ENCODE measurements at places on chromosomes 7 and 10.

- no peak for DNase-seq
Measured at GRCh38 chr7:48741545-48741944, 182.8 kb upstream of the CDC14C start.

GRCh38 chr7:4261601-4261960, 420.5 kb upstream of the FOXK1 start:
- no peak for DNase-seq

GRCh38 chr7:85806321-85806720, 619.5 kb upstream of the SEMA3D start:
- no peak for DNase-seq

- peak; percentile 45 for DNase-seq
Measured at GRCh38 chr7:39453743-39454355, 112.4 kb upstream of the YAE1 start.

DNA sequence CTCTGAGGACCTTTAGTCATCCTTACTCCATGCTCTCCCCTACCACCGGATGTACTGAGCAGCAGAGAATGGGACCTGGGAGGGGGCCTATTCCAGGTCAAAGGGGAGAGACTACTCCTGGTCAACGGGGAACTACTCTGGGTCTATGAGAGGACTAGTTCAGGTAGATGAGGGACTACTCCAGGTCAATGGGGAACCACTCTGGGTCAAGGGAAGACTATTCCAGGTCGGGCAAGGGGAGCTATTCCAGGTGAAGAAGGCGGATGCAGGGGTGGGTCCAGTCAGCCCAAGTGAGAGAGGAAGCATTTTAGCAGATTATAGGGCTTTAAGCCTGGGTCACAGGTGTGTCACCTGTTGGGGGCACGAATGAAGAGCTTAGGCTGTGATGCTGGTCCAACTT, 35.4 kb downstream of the CCM2 start:
- DNase-seq = no peak

DNA sequence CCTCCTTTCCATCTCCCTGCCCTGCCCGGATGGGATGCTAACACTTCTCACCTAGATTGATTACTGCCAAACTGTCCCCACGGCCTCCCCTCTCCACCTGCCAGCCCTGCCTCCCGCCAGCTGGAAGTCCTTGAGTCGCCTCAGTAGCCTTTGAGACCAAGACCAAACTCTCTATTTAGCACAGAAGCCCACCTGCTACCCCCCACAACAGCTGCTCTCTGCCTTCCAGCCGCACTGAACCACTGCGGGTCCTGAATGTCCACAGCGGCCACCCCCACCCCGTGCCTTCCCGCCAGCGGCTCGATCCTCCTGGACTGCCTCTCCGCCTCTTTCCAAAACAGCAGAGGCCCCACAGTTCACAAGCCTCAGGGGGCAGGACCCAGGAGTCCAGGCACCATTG, 39.0 kb downstream of the FKBP6 start:
- DNase-seq = no peak

DNA sequence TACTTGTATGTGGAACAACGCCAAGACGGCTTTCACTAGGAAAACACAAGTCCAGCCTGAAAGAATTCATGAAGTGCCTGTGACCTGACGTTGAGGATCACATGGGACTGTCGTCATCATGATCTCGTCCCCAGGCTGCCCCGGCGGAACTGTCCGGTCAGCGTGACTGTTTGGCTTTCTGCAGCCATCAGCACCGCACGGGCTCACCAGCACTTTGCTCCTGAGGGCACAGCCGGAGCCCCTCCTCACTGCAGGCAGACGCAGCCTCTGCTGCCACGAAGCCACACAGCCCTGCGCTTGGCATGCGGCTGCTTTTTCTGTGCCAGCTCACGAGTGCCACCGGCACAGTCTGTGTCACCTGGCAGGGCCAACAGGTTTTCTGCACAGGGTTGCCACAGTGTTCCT, 9.4 kb upstream of the GET4 start:
- no peak for DNase-seq

- no peak for DNase-seq
Measured at GRCh38 chr10:17216901-17217395, 11.1 kb upstream of the VIM start.

DNA sequence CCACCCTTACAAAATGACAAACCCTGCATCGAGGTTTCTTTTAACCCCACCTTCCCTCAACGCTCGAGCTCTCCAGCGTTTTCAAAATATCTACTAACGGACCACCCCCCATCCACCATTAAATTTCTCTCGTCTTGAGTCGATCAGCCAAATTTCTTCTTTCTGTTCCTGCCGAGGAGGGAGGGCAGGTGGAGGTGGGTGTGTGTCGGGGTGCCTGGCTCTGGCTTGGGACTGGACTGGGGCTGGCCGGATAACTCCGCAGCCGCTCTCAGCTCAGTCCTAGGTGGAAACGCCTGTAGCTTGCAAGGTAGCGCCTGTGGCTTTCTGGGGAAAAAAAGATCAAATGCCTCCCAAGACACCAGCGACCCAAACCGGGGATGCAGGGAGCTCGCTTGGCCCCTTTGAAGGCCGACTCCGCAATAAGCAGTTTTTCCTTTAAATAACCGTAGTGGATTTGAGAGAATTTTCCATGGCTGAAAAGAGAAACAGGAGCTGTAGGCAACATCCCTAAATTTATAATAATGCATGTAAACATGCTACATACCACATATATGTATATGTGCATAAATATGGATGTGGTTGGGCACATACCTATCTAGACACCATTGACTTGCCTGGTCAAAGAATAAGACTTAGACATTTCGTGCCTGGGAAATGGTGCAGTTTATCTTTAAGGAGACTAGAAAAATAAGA, 1.9 kb upstream of the TMEM178B start:
- DNase-seq = no peak

DNA sequence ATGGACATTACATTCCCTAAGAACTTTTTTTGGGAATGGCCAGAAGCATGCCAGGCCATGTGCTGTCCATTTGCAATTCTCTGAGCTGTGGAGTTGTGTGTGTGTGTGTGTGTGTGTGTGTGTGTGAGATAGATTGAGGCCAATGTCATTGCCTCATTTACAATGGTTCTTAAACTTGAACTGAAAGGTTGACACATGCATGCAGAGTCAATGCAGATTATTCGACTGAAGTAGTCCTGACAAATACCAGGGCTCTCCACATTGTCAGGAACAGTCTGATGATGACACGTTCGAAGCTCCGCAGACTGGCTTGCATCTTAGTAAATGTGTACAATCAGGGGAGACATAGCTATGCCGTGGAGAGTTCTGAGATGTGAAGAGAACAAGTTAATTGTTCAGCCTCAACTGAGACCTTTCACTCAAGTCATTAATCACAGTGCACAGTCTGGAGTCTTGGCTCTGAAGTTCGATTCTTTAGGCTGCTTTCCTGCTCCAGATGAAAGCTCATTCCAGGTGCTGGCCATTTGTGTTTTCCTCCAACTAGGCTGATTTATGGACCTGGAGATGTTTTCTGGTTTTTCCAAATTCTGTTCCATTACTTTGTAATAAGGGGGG, 921.9 kb downstream of the LRMDA start:
- no peak for DNase-seq

DNA sequence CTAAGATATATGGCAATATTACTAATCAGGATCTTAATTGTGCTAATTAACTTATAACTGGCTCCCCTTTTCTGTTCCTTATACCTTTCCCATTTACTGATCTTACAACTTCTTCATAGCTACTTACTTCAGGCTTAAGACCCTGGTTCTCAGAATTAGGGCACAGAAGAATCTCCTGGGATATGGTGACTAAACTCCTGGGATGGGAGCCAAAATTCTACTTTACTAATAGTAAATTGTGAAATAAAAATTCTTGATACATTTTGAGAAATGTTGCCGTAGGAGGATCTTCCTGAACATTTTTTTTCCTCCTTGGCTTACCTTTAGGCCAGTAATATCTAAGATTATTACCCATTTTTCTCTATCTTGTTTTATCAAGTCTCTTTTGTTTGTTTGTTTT, 309.5 kb downstream of the ATRNL1 start:
- no peak for DNase-seq

DNA sequence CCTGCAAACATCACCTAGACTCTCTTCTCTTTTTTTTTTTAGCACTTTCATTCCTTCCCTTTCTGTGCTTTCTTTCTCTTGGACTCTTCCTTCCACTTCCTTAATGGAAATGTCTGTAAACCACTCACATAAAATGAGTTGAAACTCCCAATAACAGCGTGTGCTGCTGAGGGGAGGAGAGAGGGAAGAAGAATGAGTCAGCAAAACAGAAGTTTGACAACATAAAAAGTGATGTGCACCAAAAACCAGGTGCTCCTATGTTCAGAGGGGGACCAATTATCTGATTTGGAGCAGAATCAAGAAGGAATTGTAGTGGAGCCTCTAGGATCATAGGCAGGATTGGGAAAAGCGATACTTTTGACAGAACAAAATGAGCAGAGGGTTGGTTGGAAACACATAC, 712.1 kb upstream of the IGFBP3 start:
- no peak for DNase-seq

DNA sequence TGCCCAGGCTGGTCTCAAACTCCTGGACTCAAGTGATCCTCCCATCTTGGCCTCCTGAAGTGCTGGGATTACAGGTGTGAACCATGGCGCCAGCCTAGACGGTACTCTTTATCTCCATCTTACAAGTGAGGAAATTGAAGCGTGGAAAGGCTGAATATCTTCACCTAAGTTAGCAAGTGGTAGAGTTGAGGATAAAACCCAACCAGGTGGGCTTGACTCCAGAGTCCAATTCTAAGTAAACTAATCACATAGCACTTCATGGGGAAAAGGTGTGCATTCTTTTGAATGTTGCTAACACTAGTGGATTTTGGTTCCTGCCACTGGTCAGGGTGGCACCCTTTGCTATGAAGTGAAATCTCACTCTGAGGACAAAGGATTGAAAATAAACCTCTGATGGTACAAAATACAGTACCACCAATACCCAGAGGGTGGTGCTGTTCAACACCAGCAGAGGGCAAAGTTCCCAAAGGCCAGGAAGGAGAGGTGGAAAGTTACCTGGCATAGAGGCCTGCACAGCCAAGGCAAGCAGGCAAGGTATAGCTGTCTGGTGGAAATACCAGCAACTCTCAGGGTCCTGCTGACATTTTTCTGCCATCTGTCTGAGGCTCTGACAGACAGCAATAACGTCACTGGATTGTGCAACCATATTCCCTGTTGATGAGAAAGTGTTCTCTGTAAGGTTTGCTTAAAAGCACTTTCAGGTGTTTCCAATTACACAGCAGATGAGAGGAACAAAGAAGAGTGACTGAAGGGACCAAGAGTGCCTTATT, 17.6 kb downstream of the ZDHHC16 start:
- peak; percentile 51 for DNase-seq

DNA sequence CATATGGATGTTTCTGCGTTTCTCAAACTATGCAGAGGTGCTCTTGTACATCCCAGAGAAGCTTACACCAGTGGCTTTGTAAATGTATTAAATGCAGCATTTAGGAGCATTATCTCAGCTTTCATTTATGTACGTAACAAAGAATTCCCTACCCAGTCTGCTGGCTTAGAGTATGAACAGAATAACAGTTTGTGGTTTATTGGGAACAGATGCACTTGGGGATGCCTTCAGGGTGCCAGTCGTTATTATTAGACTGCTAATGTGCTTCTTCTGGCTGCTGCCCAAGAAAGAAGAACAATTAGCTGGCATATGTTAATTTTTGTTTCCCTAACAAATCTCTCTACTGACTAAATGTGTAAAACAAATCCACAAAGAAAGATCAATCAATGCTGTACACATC, 241.9 kb downstream of the FOXP2 start:
- no peak for DNase-seq

- DNase-seq = peak; percentile 36
Measured at GRCh38 chr10:102796407-102797176, 40.6 kb downstream of the CYP17A1 start.

GRCh38 chr7:121187222-121187621, 141.6 kb upstream of the WNT16 start:
- DNase-seq = no peak

- no peak for DNase-seq
Measured at GRCh38 chr7:95693551-95694333, 78.6 kb upstream of the DYNC1I1 start.

GRCh38 chr7:96178581-96178980, 143.3 kb downstream of the SLC25A13 start:
- no peak for DNase-seq

DNA sequence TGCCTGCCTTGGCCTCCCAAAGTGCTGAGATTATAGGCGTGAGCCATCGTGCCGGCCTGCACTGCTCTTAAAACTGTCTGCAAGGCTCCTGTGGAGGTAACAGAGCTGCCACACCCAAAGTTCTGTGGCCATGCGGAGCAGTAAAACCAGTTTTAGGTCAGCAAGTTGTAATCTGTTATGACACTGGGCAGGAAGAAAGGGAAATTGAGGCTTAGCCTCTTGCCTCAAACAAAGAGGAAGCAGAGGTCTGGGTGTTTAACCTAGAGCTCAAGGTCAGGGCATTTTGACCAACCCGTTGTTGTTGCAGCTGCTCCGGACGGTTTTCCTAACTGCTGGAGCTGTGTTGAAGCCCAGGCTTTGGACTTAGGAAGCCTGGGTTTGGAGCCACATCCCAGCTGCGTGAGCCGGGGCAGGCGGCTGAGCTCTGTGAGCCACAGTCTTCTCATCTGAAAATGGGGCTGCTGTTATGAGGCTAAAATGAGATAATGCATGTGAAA, 7.4 kb upstream of the RRP12 start:
- no peak for DNase-seq

GRCh38 chr7:25786936-25787335, 365.1 kb upstream of the NFE2L3 start:
- DNase-seq = no peak

DNA sequence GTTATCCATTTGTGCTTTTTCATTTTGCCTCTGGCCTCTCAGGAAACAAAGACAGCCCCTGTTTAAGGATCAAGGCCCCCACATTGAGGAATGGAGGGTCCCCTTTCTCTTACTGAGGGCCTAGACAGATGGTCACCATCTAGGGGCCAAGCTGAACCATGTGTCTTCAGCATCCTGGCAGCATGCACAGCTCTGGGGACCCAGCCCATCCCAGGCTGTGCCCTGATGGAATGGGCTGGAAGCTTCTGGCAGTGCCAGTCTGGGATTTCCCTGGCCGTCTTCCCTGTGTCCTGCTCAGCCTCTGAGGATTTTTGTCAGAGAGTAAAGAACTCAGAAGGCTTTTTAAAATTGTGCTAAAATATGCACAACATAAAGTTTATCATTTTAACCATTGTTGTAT, 116.8 kb downstream of the ITIH5 start:
- no peak for DNase-seq

DNA sequence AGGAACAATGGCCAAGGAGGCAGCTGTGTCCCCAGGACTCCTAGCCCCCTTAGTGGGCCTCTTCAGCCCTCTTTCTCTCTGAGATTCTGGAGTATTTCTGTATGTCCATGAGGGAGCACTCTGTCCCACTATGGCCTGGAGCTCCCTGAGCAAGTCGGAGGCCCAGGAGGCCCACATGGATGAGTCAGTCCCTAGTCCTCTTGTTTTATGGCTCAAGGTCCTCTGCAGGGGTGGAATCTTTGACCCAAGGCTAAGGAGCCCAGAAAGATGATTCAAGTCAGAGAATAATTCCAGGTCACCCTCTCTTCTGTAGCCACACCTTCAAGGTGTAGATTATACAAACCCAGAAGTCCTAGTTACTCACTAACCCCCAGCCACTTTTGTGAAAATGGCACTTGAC, 125.6 kb downstream of the PLXNA4 start:
- DNase-seq = no peak
